ENCODE measurements at places on chromosomes 5 and 9. TPM values are rescaled to one million over a fixed set of nuclear protein-coding genes. Genes with fewer than 3 reads are reported as not detected.

The TIGD6 gene
- total RNA-seq: 5.3 TPM

The PCDHA2 gene
- total RNA-seq: not detected

The KCNV2 gene
- not detected for total RNA-seq

The GABRA6 gene
- total RNA-seq: not detected

The NSG2 gene
- 0.05 TPM for total RNA-seq

The CHSY3 gene
- total RNA-seq: 3.9 TPM

The SH3RF2 gene
- total RNA-seq: 0.17 TPM

The ITGA1 gene
- total RNA-seq: 75.4 TPM

The WDR31 gene
- 0.17 TPM for total RNA-seq

The PRSS3 gene
- total RNA-seq: 0.51 TPM

The PCDHB2 gene
- 0.88 TPM for total RNA-seq

The ECM2 gene
- not detected for total RNA-seq

The C1QTNF2 gene
- 0.28 TPM for total RNA-seq

The PCDHB12 gene
- total RNA-seq: 0.68 TPM

The GPR107 gene
- 167 TPM for total RNA-seq

The PHF24 gene
- not detected for total RNA-seq

The IARS1 gene
- total RNA-seq: 197 TPM

The SLC36A3 gene
- not detected for total RNA-seq

The C5orf52 gene
- not detected for total RNA-seq

The ENHO gene
- total RNA-seq: not detected

The DNAJC18 gene
- total RNA-seq: 9.0 TPM

The CDH6 gene
- 0.56 TPM for total RNA-seq
